ENCODE measurements at places on chromosomes 7 and 10.

GRCh38 chr10:62075414-62075813 is 173.9 kb downstream of the ARID5B start:
- H3K27me3 ChIP-seq: no peaks in the 10 kb centered on the region
- no peak for DNase-seq
- no peaks in the 10 kb centered on the region for H3K36me3 ChIP-seq
- no peaks in the 10 kb centered on the region for H3K4me1 ChIP-seq
- no peak overlapping the region for H3K4me3 ChIP-seq

- H3K27me3 ChIP-seq: no peaks in the 10 kb centered on the region
- no peaks in the 10 kb centered on the region for H3K36me3 ChIP-seq
- H3K27ac ChIP-seq: no peak overlapping the region
- no peaks in the 10 kb centered on the region for H3K4me1 ChIP-seq
- DNase-seq: no peak
- no peak overlapping the region for H3K4me3 ChIP-seq
Measured at GRCh38 chr10:123841560-123841959, 50.0 kb downstream of the CPXM2 start.

DNA sequence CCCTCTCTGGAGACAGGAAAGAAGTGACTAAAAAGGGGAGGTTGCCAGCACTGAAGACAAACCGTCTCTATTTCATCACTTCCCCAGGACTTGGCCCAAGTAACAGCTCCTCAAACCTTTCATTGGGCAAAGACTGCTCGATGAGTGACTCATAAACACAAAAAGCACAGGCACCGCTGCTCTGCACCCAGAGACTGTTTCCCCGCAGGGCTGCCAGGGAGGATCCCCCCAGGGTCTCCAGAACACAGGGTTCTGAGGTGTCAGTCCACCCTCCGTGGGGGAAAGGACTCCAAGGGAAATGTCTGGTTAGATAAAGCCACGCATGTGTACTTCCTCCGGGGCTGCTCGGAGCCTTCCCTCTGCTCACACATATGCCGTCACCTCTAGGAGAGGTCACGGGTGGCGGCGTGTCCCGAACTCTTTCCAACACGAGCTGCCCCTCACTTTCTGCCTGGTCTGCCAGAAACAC is 59.9 kb downstream of the INSIG1 start:
- H3K27me3 ChIP-seq: peaks cover 69% of the 10 kb centered on the region
- H3K27ac ChIP-seq: no peak overlapping the region
- H3K4me3 ChIP-seq: no peak overlapping the region
- H3K4me1 ChIP-seq: peaks cover 10% of the 10 kb centered on the region
- DNase-seq: no peak
- no peaks in the 10 kb centered on the region for H3K36me3 ChIP-seq

DNA sequence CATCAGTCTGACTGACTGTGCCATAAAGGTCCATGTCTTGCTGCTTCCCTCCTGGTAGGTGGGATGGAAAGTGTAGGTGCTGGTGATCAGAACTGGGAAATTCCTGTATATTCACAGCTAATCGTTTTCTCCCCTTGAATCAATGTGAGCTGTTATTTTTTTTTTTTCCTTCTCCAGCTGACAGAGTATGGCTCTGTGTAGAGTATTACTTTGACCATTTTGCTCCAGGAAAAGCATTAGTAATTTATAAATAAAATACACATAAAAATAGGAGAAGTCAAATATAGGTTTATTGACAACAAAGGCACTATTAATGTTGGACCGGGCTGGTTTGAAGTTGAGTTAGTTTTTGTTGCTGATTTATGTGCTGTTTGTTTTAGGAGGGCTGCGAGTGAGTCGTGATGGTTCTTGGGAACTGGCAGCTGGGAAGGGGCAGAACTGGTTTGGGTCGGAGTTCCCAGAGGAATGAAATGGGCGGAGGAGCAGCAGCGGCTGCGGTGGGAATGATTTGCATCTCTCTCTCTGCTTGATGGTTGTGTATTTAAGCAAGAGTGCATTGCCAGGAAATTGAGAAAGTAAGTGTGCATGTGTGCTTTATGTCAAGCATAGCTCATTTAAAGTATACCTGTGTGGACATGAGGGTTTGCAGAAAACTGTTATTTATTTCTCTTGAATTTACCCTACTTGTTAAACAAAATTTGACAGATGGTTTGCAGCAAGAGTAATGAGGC is 80.9 kb downstream of the LRMDA start:
- H3K27me3 ChIP-seq: no peaks in the 10 kb centered on the region
- no peaks in the 10 kb centered on the region for H3K36me3 ChIP-seq
- no peak overlapping the region for H3K27ac ChIP-seq
- H3K4me3 ChIP-seq: no peak overlapping the region
- no peak for DNase-seq

DNA sequence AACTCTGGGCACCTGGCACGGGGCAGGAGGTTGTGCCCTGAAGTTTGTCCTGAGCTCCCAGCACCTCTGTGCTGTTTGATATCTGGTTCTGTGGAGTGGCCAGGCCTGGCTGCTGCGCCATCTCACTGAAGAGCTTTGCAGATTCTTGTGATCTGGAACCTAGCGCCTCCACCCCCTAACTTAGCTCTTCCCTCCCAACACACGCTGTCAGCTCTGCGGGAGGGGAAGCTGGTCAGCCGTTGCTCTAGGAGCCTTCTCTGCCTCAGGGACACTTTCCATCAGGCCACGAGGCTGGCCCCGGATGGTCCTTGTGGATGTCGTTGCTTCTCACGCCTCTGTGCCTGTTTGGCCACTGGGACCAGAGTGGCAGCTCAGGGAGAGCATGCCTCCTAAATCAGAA is 213.2 kb downstream of the CCDC3 start:
- H3K27me3 ChIP-seq: no peaks in the 10 kb centered on the region
- DNase-seq: no peak
- H3K27ac ChIP-seq: no peak overlapping the region

- peaks cover 7% of the 10 kb centered on the region for H3K4me1 ChIP-seq
- no peak overlapping the region for H3K4me3 ChIP-seq
- no peak overlapping the region for H3K27ac ChIP-seq
- DNase-seq: no peak
Measured at GRCh38 chr7:159036916-159037605, 107.6 kb downstream of the VIPR2 start.

- no peak overlapping the region for H3K27ac ChIP-seq
- no peak overlapping the region for H3K4me3 ChIP-seq
- DNase-seq: no peak
- H3K27me3 ChIP-seq: no peaks in the 10 kb centered on the region
Measured at GRCh38 chr7:2118056-2118455, 114.7 kb downstream of the MAD1L1 start.

DNA sequence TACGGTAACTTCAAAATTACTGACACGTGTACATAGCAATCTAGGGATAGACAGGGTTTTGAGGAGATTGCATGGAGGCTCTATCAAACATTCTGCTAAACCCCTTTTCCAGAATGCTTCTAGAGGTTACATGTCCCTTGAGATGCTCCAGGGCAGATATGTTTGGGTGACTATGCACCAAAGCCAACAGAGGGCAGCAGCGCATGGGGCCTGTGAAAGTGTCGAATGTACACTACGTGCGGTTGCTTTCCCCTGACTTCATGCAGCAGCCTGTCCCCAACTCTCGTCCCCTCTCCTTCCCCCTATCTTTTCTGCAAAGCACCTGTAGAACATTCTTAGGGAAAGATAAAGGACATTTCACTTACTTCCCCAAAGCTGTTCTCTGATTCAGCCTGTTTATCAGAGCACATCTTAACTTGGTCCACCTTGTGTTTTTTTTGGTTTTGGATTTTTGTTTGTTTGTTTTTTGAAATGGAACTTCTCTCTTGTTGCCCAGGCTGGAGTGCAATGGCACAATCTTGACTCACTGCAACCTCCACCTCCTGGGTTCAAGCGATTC is 90.2 kb downstream of the UBE3C start:
- no peaks in the 10 kb centered on the region for H3K4me1 ChIP-seq
- H3K27me3 ChIP-seq: no peaks in the 10 kb centered on the region
- no peak overlapping the region for H3K4me3 ChIP-seq
- H3K36me3 ChIP-seq: peaks cover 2% of the 10 kb centered on the region
- no peak overlapping the region for H3K27ac ChIP-seq

GRCh38 chr7:17362439-17363105 is 64.1 kb downstream of the AHR start:
- no peak overlapping the region for H3K4me3 ChIP-seq
- H3K36me3 ChIP-seq: no peaks in the 10 kb centered on the region
- H3K27ac ChIP-seq: no peak overlapping the region
- DNase-seq: no peak
- H3K27me3 ChIP-seq: no peaks in the 10 kb centered on the region
- H3K4me1 ChIP-seq: no peaks in the 10 kb centered on the region

DNA sequence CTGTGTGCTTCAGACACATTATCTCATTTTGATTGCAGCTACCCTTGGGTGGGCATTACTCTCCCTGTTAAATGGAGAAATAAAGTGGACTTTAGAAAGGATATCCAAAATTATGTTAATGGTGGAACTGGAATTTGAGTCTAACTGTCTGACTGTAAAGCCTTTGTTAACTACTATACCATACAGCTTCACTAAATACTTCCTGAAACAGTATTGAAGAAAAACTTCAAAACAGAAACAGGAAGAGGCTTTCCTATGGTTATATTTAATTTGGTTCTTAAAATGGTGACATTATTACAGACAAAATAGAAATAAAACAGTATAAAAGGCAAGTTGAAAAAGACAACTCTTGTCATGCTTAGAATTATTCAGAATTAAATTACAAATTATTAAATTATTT is 25.0 kb downstream of the SPAG6 start:
- no peak for DNase-seq
- H3K27ac ChIP-seq: no peak overlapping the region
- no peaks in the 10 kb centered on the region for H3K27me3 ChIP-seq
- H3K36me3 ChIP-seq: no peaks in the 10 kb centered on the region
- H3K4me1 ChIP-seq: peaks cover 17% of the 10 kb centered on the region

- H3K27me3 ChIP-seq: no peaks in the 10 kb centered on the region
- no peak overlapping the region for H3K27ac ChIP-seq
- H3K4me1 ChIP-seq: peaks cover 12% of the 10 kb centered on the region
- peak; percentile 76 for DNase-seq
- no peaks in the 10 kb centered on the region for H3K36me3 ChIP-seq
Measured at GRCh38 chr7:4610768-4611467, 71.2 kb upstream of the FOXK1 start.

GRCh38 chr7:21300692-21301091 is 127.2 kb upstream of the SP4 start:
- no peak for DNase-seq
- no peaks in the 10 kb centered on the region for H3K4me1 ChIP-seq
- no peaks in the 10 kb centered on the region for H3K36me3 ChIP-seq
- no peaks in the 10 kb centered on the region for H3K27me3 ChIP-seq

DNA sequence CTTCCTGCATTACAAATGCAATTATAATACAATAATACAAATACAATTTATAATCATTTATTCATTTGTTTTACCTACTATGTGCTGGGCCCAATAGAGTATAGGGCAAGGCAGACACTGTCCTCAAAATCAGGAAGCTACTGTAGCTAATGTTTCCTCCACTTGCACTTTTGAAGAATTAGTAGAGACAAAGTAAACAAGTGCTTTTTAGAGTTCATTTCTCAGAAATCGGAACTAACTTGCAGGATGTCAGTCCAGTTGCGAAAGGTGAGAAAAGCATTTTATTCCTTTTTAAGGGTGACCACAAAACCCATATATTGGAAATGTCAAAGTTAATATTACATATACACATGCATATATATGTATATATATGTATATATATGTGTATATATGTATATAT is 14.2 kb downstream of the ADRB1 start:
- H3K4me1 ChIP-seq: no peaks in the 10 kb centered on the region
- H3K36me3 ChIP-seq: no peaks in the 10 kb centered on the region
- H3K27me3 ChIP-seq: peaks cover 3% of the 10 kb centered on the region
- DNase-seq: no peak
- H3K4me3 ChIP-seq: no peak overlapping the region

DNA sequence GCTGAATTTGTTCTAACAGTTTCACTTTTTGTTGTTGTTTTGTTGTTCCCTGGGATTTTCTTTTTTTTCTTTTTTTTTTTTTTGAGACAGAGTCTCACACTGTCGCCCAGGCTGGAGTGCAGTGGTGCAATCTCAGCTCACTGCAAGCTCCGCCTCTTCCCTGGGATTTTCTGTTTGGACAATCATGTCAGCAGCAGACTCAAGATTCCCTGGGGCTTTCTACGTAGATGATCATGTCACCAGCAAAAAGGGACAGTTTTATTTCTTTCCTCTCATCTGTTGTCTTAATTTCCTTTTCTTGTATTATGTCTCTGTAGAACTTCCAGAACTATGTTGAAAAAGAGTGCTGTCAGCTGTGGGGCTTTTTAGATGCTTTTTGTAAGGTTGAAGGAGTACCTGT is 241.4 kb downstream of the TNS3 start:
- DNase-seq: no peak
- H3K4me3 ChIP-seq: no peak overlapping the region
- no peaks in the 10 kb centered on the region for H3K36me3 ChIP-seq
- H3K27me3 ChIP-seq: no peaks in the 10 kb centered on the region
- no peaks in the 10 kb centered on the region for H3K4me1 ChIP-seq

- DNase-seq: no peak
- H3K4me3 ChIP-seq: no peak overlapping the region
- H3K36me3 ChIP-seq: no peaks in the 10 kb centered on the region
- peaks cover 16% of the 10 kb centered on the region for H3K4me1 ChIP-seq
- no peak overlapping the region for H3K27ac ChIP-seq
Measured at GRCh38 chr10:84844461-84844860, 516.1 kb downstream of the CCSER2 start.

DNA sequence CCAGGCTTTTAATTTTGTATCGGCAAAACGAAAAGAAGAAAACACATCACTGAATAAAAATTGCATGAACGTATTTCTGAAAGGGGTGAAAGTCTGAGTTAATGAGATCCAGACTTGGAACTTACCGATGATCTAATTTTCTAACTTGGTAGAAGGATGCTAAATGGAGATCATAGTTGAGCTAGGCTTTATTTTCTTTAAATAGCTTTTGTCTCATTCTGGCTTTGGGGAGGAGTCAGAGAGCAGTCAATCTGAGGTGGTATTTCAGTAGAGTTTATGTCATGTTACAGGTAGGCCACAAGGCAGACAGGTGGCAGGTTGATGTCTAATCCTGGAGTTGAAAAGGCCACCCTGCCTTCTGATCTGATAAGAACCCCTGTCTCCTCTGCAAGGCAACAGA is 161.9 kb downstream of the KIAA1217 start:
- no peak for DNase-seq
- no peak overlapping the region for H3K27ac ChIP-seq
- no peak overlapping the region for H3K4me3 ChIP-seq
- H3K27me3 ChIP-seq: no peaks in the 10 kb centered on the region

- peaks cover 4% of the 10 kb centered on the region for H3K4me1 ChIP-seq
- no peak for DNase-seq
- no peaks in the 10 kb centered on the region for H3K27me3 ChIP-seq
- no peak overlapping the region for H3K4me3 ChIP-seq
Measured at GRCh38 chr10:96826438-96826837, 5.7 kb upstream of the LCOR start.

GRCh38 chr7:151702961-151703360 is 174.0 kb downstream of the PRKAG2 start:
- H3K4me3 ChIP-seq: no peak overlapping the region
- peaks cover 5% of the 10 kb centered on the region for H3K4me1 ChIP-seq
- no peak overlapping the region for H3K27ac ChIP-seq
- DNase-seq: no peak
- peaks cover 7% of the 10 kb centered on the region for H3K27me3 ChIP-seq

- H3K36me3 ChIP-seq: no peaks in the 10 kb centered on the region
- H3K27ac ChIP-seq: no peak overlapping the region
- DNase-seq: no peak
- no peaks in the 10 kb centered on the region for H3K27me3 ChIP-seq
Measured at GRCh38 chr10:68501691-68502090, 25.6 kb downstream of the SLC25A16 start.

Measured in neural progenitor cell (in vitro differentiated cells).